Activated CD4-positive, alpha-beta T cell treated with anti-CD3 and anti-CD28 coated beads, Interleukin-2, amount 10 ng/mL, durations not matched to agents 7 days and 5 days (primary cell): ENCODE measurements at places on chromosomes 2 and 18. TPM values are rescaled to one million over a fixed set of nuclear protein-coding genes. Genes with fewer than 3 reads are reported as not detected.

GRCh38 chr2:229265727-229266126, 5.4 kb downstream of the PID1 start:
- no peak for DNase-seq

DNA sequence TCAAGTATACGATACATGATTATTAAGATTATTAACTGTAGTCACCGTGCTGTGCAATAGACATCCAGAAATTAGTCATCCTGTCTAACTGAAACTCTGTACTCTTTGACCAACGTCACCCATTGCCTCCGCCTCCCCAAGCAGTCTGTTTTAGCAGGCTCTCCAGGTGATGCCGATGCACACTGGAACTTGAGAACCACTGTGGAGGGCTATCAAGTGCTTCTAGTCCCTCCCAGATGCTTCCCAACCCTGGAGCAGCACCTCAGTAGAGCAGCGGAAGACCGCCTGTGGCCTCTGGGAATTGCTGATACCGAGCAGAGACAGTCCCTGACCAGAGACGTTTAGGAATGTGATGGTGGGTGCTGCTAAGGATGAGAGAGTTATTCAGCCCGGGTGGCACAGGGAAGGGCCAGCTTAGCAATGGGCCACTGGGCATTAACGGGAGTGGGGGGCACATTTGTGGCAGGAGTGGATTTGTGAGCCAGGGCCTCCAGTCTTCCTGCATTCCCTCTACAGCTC, 50.7 kb downstream of the LIPG start:
- DNase-seq: no peak

DNA sequence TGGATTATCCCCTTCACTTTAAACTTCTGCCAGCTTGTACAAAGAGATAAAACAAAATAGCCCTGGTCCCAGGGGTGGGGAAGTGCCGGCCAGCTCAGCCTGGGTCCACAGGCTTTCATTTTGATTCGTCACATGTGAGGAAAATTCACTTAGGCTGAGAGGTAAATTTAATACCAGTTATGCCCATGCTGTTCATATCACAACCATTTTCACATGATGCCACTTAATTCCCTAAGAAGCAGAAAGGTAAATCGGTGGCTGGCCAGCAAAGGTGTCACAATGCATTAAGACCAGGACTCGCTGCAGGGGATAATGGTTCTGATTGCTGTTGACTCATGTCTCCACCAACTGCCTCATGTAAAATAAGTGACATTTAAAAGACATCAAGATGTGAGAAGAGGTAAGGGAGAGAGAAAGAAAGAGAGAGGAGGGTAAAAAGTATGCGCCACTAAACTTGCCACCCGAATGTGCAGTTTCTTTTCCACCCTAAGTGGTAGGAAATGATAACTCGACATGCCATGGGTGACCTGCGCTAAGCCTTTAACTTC, 261.0 kb upstream of the SIX3 start:
- no peak for DNase-seq

GRCh38 chr2:579351-579886, 97.8 kb downstream of the TMEM18 start:
- DNase-seq: no peak

GRCh38 chr2:230178546-230179485, 41.0 kb downstream of the SP110 start:
- DNase-seq: no peak

- DNase-seq: no peak
Measured at GRCh38 chr2:3428577-3428976, 49.1 kb downstream of the TRAPPC12 start.

- no peak for DNase-seq
Measured at GRCh38 chr18:21968338-21968737, 201.1 kb upstream of the GATA6 start.

DNA sequence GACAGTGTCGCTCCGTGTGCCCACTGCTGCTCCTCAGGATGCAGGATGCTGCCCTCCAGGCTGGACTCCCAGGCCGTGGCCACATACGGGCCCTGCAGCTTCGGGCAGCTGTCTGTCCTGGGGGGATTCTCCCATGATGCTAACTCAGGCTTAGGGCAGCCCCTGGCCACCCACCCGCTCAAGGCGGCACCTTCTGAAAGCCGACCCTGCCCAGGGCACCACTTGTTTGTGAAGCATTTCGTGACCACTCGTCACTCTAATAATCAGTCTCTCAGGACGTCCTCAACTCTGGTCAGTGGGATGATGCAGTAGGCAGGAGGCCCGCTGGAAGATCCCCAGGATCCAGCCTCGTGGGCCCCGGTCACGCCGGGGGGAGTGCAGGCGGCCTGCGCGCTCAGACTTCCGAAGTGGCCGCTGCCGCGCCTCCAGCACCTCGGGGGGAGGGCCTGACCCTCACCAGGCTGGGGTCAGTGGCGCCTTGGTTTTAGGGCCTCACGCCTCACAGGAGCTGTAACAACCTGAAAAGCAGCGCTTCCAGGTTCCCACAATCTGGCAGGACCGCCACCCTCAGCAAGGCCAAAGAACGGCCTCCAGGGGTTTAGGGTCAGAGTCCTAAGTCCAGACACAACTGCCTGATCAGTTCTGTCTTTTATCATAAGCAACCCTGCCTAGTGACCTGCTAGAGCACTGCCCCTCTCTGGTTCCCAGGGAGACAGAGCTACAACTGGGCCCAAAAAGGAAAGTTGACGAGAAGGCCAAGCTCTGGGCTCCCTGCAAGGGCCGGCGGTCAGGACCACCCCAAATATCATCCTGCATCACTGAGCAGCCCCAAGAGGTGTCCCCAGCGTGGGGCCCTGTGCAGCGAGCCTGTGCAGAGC, 53.0 kb downstream of the EIPR1 start:
- DNase-seq: no peak

DNA sequence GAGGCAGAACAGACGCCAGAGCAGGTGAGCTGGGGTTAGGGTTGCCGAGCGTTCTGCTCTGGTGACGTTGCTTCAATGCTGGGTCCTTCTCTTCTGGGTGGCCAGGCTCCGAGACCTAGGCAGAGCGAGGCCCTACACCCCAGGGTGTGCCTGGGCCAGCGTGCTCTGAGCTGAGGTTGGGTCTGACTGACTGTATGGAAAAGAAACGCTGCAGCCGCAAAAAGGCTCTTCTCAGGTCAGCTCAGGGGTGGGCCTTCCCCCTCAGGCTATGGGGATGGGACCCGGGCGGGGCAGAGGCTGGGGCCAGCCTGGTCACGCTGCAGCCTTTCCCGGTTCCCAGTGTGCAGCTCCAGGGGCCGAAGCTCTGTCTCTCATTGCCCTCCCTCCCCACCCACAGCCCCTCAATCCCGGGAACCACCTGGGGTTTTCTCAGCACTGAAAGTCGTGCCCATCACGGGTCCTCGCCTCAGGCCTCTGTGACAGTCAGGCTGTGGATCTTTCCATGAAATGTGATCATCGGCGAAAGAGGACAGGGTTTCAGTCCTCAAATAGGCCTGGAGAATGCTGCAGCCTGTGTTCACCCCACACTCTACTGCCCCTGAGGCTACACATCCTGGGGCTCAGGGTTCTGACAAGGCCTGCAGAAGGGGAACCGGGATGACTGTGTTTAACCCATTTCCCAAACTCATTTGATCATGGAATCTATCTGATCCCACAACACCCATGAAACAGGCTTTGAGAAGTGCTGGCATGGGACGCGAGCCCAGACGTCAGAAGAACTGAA, 19.4 kb downstream of the CYP26B1 start:
- no peak for DNase-seq

DNA sequence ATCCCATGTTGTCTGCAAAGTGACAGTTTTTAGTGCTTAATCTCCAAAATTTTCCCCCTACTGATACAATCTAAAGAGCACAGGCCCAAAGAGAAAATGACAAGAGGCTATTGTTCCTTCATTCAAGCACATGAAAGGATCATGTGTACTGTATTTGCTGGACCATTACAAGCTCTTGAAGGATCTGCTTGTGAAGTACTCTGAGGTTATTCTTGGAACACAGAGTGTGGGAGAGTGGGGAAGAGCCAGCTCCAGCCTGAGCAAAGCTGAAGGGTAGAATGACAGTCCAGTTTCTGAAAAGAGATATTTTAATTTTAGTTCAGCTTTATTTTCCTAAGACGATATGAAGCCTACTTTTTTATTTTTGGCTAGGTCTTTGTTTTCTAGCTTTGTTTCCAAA, 112.2 kb downstream of the GALNT3 start:
- no peak for DNase-seq

- DNase-seq: peak; percentile 59
Measured at GRCh38 chr2:72993147-72993932, 76.0 kb downstream of the EMX1 start.

DNA sequence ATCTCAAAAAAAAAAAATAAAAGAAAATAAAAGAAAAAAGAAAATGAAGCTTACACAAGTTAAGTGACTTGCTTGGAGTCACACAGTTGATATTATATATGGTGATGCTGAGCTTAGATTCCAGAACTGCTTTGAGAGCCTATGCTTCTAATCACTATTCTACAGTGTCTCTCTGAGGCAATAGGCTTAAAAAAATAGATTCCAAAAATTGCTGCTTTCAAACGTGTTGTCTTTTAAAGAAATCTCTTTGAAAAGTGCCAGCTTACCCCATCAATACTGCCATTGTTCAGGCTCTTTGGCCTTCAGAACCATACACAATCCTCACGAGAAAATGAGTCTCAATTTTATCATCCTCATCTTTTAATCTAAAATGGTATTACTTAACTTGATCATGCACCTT, 102.6 kb downstream of the CDK15 start:
- no peak for DNase-seq

DNA sequence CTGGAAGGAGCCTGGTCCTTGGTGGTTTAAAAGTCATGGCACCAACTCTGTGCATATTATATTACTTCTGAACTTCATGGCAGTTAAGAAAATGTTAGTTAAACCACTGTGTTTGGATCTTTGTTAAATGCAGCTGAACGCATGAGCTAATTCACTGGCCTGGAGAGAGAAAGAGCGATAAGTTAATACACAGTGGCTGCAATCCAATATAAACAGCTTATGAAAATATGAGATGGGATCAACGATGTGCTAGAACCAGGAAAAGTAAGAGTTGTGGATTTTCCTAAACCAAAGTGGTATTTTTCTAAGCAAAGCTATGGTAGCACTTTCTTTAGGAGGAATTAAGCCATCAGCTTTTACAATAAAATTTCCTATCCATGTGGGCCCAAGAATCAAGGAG, 326.7 kb downstream of the MTX2 start:
- no peak for DNase-seq

GRCh38 chr2:16119741-16120140, 179.4 kb downstream of the MYCN start:
- DNase-seq: no peak

DNA sequence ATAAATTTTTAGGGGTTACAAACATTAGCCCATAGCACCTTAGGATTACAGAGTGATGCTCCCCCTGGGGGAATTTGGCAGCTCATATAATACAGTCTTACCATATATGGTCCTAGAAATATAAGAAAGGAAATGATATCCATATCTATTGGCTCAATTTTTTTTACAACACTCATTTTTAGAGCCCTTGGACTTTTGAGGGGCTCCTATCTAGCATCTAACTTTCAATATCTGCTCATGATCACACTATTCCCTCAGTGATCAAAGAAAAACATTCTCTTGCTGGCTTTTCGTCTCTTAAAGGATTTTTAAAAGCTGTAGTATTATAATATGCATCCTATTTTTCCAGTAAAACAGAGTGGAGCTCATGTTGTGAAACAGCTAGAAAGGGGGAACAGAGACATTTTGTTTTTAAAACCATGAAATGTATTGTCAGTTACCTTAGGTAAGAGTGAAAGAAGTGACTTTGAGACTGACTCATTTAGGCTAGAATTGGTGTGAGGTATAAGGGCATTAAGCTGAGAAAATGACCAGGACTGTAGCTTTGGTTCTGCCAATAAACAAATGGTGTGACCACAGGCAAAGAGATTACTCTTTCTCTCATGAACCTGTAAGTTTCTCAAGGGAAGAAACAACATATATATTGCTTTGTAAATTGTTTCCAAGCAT, 65.8 kb downstream of the ALPK2 start:
- DNase-seq: no peak

DNA sequence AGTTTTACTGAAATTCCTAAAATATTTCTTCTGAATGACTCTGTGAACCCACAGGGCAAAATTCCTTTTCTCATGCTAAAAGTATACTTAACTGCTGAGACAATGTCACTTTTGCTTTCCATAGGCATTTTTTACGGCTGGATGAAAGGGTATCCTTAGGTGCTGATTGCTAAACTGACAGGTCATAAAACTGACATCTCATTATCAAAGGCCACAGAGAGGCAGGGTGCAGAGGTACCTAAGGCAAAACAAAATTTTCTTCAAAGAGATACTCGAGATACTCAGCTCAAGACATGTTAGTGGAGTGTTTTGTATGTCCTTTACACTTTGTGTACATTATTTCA, 62.0 kb upstream of the WDR75 start:
- no peak for DNase-seq

GRCh38 chr2:236162031-236162845, 5.9 kb downstream of the GBX2 start:
- no peak for DNase-seq

GRCh38 chr2:3654011-3654410, 4.0 kb upstream of the ALLC start:
- DNase-seq: no peak

- DNase-seq: no peak
Measured at GRCh38 chr2:217906798-217907197, 96.0 kb downstream of the TNS1 start.

- no peak for DNase-seq
Measured at GRCh38 chr2:43192744-43193651, 33.4 kb downstream of the ZFP36L2 start.

- no peak for DNase-seq
Measured at GRCh38 chr2:239015901-239016675, 168.2 kb downstream of the TWIST2 start.

- DNase-seq: no peak
Measured at GRCh38 chr2:122949523-122949922, 1075.6 kb upstream of the CNTNAP5 start.

DNA sequence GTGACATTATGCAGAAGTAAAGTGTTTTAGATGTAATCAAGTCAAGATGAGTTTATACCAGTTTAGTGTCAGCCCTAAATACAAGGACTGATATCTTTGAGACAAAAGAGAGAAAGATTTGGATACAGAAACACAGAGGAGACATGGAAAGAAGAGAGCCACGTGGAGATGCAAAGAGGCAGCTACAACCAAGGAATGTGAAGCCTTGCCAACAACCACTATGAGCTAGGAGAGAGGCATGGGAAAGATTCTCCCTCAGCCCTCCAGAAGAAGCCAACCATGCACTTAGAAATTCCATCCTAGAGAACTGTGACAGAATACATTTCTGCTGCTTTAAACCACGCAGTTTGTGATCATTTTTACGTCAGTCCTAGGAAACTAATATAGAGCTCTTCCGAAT, 217.2 kb downstream of the DOK6 start:
- no peak for DNase-seq

AQP4 gene
- total RNA-seq: not detected

ARHGEF4 gene
- total RNA-seq: 0.40 TPM

LIPG gene
- not detected for total RNA-seq

STAMBP gene
- 38.4 TPM for total RNA-seq

ZAP70 gene
- 337 TPM for total RNA-seq

FAP gene
- total RNA-seq: not detected

TP53I3 gene
- total RNA-seq: 2.7 TPM

RIT2 gene
- total RNA-seq: not detected

ASB18 gene
- total RNA-seq: not detected

SOCS6 gene
- total RNA-seq: 3.4 TPM

MYOM1 gene
- total RNA-seq: 2.1 TPM

LHCGR gene
- total RNA-seq: not detected

CARF gene
- total RNA-seq: 13.3 TPM
